ENCODE measurements at places on chromosomes 2 and 18. TPM values are rescaled to one million over a fixed set of nuclear protein-coding genes. Genes with fewer than 3 reads are reported as not detected.

- DNase-seq = no peak
- H3K4me1 ChIP-seq = no peaks in the 10 kb centered on the region
- no peak overlapping the region for H3K27ac ChIP-seq
- no peak overlapping the region for H3K4me3 ChIP-seq
- no peaks in the 10 kb centered on the region for H3K27me3 ChIP-seq
These were observed 37.0 kb upstream of the KYNU start for GRCh38 chr2:142840436-142840835.

DNA sequence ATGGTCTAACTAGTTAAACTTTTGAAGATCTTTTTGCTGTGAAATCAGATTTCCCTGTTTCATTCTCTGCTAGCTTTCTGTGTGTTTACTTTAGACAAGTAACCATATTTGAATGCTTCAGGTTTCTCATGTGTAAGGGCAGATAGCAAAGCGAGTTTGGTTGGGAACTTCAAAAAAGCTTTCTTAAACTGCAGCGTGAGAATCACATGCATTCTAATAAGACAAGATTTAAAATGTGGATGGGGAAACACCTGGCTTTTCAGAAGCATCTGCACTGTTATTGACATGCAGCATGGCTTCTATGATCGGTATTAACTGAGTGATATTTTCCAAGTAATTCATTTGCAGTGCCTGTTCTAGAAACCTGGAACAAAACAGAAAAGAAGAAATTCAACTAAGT is 119.3 kb downstream of the ABCA12 start:
- DNase-seq = no peak
- H3K4me3 ChIP-seq = no peak overlapping the region
- no peaks in the 10 kb centered on the region for H3K4me1 ChIP-seq

GRCh38 chr2:234952270-234953115 is 676 bp downstream of the SH3BP4 start:
- no peaks in the 10 kb centered on the region for H3K4me1 ChIP-seq
- DNase-seq = peak; percentile 81

DNA sequence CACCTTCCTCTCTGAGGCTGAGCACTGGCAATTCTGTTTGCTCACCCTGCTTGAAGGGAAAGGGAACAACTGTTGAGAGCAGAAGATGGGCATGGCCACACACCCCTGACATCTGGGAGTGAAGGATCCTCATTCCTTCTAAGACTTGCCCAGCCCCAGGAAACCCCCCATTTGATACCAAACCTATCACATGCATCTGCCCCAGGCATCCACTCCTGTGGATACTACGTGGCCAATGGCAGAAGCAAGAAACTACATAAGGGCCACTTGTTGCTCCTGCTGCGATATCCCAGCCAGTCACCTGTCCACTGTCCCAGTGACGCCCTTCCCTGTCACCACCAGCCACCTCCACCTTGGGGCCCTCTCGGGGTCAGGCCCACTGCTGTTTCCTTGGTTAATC is 185.2 kb downstream of the SMAD2 start:
- no peak overlapping the region for H3K4me3 ChIP-seq
- no peak for DNase-seq
- no peaks in the 10 kb centered on the region for H3K36me3 ChIP-seq
- H3K4me1 ChIP-seq = no peaks in the 10 kb centered on the region

DNA sequence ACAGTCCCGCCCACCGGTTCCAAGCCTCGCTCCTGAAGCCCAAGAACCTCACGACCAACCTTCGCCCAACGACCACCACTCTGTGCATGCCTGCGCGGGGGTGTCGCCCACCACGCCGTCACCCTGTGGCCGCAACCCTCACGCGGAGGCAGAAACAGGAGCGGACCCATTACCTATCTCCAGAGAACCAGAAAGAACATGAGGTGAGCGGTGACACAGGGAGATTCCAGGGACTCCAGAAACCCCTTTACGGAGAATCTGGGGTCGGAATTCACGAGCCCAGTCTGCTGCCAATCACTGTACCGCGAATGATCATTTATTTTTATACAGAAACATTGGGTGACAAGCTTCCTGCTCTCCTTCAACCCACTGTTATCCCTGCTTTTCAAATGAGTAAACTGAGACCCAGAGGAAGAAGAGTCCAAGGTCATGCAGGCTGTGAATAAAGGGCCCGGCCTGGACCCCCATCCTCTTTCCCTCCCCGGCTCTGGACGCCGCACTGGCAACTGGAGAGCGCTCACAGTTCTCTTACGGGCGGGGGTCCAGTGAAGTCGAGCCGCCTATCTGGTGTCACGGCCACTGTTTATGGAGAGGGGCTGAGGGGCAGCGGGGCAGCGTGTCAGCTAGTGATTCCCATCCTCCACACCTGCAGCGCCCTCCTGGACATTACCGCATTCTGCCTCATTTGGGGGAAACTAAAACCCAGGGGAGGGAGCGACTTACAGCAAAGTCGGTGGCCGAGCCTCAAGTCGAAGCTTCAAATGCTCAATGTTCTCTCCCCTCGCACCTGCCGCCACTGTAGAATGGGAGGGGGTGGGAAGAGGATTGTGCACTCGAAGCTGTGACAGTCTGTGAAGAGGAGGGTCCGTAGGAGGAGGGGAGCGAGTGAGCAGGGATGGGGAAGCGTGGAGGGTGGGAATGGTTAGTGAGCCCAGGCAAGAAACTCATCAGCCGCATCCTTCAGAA is 723 bp upstream of the SLC30A3 start:
- H3K27me3 ChIP-seq = no peaks in the 10 kb centered on the region
- DNase-seq = no peak
- peak overlapping the region; percentile 53 for H3K4me3 ChIP-seq
- H3K27ac ChIP-seq = no peak overlapping the region
- H3K4me1 ChIP-seq = no peaks in the 10 kb centered on the region

- no peaks in the 10 kb centered on the region for H3K27me3 ChIP-seq
- no peak overlapping the region for H3K27ac ChIP-seq
- H3K4me1 ChIP-seq = no peaks in the 10 kb centered on the region
- H3K4me3 ChIP-seq = no peak overlapping the region
- H3K36me3 ChIP-seq = no peaks in the 10 kb centered on the region
These were observed 122.2 kb downstream of the BCL2 start for GRCh38 chr18:63197246-63197869.

PLB1 gene
- total RNA-seq = 16.3 TPM

Measured in aorta (tissue), 5 donors.